ENCODE measurements at places on chromosomes 12 and 14.
A peak's percentile ranks its signal among the peaks of the same experiment; 100 is the strongest.

GRCh38 chr12:109549613-109550270, 23.6 kb downstream of the MMAB start:
- no peak for DNase-seq

DNA sequence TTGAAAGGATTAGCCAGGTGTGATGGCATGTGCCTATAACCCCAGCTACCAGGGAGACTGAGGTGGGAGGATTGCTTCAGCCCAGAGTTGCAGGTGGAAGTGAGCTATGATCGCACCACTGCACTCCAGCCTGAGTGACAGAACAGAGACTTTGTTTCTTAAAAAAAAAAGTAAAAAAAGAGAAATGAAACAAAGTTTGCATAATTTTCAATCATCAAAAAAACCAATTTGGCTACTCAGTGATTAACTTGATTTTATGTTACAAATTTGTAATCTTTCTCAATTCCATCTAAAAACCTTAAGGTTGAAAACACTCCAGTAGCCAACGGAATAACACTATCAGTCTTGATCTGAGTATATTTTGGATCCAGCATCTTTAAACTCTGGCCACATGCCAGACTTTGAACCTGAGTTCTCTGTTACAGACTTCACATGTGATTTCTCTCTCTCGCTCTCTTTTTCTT, 12.6 kb upstream of the DENND5B start:
- no peak for DNase-seq

DNA sequence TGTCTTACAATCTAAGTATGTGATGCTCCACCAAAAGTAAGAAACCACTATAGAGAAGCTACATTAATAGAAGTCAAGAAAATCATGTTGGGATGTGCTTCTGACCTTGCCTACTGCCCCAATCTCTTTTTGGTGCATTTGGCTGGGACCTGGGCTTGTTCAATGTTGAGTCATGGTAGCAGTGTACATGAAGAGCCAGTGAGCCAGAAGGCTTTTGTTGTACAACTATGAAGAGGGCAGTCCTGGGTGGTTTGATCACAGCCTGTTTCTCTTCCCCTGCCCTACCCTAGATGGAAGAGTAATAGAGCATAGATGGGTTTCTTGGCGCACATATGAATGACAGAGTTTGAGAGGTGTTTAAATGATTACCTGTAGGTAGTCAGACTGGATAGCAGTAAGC, 56.4 kb downstream of the UBR7 start:
- no peak for DNase-seq

DNA sequence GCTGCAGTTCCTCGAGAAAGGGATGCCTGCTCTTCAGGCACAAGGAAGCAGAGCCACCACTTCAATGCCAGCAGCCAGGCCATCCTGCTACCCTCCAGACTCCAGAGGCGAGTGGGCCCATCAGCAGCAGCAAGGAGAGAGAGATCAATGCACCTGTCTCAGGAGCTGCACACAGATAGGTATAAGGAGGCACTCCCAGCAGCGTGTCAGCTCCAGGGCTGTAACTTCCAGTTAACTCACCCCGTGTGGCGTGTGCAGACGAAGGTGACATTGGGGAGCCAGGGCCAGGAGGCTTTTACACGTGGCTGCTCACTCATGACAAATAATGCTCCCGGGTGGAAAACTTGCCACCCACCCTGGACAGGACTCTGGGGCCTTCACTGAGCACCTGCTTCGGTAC, 24.2 kb downstream of the GALNT16 start:
- DNase-seq = no peak

- DNase-seq = peak; percentile 37
Observed at GRCh38 chr14:58151133-58152013, 640 bp downstream of the ARMH4 start.

DNA sequence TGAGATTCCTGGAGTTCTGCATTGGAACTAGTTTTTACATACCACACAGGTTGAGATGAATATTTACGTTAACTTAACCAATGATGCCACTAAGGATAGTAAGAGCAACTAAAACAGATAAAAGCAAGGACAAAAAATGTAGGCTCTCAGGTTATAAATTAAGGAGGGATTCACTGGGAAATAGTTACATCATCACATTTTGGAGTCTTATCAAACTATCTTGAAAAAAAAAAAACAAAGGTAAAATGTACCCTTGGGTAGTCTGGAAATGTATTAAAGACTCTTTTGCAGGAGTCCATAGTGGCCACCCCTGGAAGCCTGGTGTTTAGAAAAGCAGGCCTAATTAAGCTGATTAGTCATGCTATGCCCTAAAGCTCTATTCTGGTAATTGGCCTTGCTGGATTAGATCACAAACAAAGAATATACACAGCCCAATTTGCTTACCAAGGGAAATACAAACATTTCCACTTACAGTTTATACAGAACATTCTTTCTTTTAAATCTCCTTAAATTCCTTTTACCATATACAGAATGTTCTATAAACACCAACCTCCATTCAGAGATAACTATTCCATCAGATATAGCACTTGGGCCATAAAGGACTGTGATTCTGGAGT, 39.3 kb downstream of the SLC25A47 start:
- DNase-seq = no peak

- no peak for DNase-seq
Observed at GRCh38 chr14:32397861-32398640, 69.0 kb downstream of the AKAP6 start.

DNA sequence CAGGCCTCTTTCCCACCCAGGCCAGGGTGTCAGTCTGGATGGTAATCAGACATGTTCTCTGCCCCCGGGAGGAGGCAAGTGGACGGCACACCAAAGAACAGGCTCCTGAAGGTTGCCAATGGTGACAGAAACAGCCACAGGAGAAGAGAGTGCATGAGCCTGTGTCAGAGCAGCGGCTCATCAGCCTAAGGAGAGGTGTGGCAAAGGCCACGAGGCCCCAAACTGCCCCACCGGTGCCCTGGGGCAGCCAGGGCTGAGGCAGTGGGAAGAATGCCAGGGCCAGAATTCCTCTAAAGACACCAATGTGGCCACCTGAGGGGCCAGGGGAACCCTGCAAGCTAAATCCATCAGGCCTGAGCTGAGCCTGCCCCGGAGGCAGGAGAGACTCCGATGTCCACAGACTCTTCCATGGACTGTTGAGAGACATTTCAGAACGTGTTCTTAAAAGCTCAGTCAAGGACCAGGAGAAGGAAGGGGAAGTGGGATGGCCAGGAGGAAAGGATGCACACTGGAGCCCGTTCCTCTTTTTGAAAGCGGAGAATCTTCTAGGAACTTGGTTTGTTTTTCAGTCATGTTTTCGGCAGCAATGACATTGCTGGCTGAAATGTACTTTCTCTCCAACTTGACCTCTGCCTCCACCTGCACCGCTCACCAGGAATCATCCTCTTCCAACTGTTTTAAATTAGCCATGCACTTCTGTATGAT, 176.3 kb upstream of the FKBP4 start:
- no peak for DNase-seq

- no peak for DNase-seq
Observed at GRCh38 chr12:46494424-46494823, 121.9 kb upstream of the SLC38A2 start.

DNA sequence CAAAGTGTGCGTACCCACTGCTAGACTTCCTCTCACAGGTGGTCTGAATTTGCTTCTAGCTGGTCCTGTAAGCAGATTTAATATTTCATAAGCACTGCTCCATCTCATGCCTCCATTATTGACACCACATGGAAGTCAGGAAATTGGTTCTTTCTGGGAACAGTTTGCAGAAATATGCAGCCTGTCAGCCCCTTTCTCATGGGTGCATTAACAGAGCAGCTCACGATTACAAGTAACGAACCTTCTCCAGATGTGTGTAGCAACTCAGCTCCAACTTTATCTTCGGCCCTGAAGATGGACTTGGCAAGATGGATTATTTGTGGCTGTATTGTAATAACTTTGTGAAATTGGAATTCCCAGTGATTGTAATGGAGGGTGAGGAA, 214.5 kb upstream of the DDHD1 start:
- no peak for DNase-seq

DNA sequence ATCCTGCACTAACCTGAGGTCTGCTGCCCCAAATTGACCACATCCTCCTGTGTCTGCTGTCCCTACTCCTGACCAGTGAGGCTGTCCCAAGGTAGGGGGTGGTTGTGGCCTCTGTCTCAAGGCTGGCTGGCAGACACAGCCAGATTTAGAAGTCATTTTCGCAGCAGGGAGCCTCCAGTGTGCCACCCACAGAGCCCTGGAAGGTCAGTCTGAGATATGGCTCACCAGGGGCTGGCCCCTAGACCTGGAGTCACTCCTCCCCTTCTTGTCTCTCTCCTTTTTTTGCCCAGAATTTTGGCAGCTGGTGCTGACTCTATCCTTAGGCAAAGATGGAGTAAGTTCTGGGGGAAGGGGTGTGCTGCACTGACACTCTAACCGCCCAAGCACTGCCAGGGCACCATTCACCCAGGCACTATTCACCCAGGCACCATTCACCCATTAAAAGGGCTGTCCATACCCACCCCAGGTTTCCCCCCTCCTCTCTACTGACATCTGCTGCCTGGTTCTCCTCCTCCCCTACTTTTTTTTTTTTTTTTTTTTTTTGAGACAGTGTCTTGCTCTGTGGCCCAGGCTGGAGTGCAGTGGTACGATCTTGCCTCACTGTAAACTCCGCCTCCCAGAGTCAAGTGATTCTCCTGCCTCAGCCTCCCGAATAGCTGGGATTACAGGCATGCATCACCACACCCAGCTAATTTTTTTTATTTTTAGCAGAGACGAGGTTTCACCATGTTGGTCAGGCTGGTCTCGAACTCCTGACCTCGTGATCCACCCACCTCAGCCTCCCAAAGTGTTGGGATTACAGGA, 7.7 kb downstream of the DDN start:
- no peak for DNase-seq

- DNase-seq = no peak
Observed at GRCh38 chr12:79935624-79936345, 888 bp upstream of the PPP1R12A start.

- no peak for DNase-seq
Observed at GRCh38 chr14:89922031-89922907, 32.3 kb downstream of the EFCAB11 start.

GRCh38 chr12:64544371-64545080, 65.8 kb upstream of the RASSF3 start:
- DNase-seq = no peak

DNA sequence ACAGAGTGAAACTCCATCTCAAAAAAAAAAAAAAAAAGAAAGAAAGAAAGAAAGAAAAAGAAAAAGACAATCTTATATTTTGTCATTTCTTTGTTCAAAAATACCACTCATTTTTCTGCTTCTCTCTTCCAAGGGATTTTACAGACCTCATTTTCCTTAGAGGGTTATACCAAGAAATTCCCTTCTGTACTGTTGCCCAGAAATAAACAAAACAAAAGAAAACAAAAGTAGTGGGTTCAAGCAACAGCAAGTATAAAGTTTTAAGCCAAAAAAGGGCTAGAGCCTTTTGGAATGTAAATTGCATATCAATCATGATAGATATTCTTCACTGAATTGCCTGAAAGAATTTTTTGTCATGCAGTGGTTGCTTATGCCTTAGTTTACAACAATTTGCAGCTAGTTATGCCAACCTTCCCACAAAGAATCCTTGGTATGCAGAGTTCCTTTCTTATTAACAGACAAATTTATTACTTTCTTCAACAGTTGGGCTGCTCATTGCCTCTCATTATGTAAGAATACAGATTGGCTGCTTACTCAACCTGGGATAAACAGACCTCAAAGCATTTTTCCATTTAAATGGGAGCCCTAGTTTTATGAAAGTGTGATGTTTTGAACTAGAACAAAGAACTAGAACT, 129.1 kb upstream of the PPFIA2 start:
- DNase-seq = no peak

- no peak for DNase-seq
Observed at GRCh38 chr12:2494486-2495192, 300.1 kb upstream of the FKBP4 start.

GRCh38 chr14:42222924-42223471, 616.3 kb downstream of the LRFN5 start:
- DNase-seq = no peak

GRCh38 chr14:57692671-57693070, 173.2 kb downstream of the SLC35F4 start:
- no peak for DNase-seq

DNA sequence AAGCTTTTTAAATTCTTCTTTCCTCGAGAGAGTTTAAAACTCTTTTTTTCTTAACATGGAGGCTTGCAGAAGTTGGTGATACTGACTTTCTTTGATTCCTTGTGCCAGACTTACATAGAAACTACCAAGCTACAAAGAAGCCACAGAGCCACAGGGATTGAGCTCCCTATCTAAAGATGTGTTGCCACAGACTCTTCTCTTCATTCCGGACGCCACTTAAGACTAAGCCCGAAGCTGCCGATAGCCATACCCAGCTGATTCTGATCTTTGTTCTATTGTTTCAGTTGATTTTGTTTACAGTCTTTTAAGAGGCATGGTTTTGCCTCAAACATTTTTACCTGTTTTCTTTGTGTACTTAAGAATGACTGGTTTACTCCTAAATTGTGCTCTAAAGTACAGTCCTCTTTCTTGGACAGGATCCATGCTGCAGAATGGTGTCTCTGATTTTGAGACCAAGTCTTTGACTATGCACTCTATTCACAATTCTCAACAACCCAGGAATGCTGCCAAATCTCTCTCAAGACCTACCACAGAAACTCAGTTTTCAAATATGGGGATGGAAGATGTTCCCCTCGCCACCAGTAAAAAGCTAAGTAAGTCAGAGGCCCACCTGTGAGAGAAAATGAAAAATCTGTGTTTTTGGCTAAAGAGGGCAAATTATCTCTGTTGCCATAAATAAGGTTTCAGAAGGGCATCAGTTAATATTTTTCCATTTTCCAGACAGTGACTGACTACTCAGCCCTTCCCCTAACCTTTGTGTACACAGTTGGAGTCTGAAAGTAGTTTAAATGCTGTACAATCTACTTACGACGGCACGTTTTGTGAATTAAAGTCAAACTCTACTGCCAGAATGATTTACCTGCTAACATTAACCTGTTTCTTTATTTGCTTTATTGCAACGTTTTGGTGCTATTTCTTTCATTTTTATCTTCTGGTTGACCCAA, 42.1 kb upstream of the KCNH3 start:
- no peak for DNase-seq
